Stimulated activated CD8-positive, alpha-beta memory T cell treated with anti-CD3 and anti-CD28 coated beads, Interleukin-15, amount 100 ng/mL, for 4 hours (primary cell): ENCODE measurements at places on chromosomes 1 and 21.

GRCh38 chr1:179296356-179297104 is 2.9 kb downstream of the SOAT1 start:
- no peak for DNase-seq

GRCh38 chr1:9472386-9473031 is 66.8 kb upstream of the SLC25A33 start:
- no peak for DNase-seq

DNA sequence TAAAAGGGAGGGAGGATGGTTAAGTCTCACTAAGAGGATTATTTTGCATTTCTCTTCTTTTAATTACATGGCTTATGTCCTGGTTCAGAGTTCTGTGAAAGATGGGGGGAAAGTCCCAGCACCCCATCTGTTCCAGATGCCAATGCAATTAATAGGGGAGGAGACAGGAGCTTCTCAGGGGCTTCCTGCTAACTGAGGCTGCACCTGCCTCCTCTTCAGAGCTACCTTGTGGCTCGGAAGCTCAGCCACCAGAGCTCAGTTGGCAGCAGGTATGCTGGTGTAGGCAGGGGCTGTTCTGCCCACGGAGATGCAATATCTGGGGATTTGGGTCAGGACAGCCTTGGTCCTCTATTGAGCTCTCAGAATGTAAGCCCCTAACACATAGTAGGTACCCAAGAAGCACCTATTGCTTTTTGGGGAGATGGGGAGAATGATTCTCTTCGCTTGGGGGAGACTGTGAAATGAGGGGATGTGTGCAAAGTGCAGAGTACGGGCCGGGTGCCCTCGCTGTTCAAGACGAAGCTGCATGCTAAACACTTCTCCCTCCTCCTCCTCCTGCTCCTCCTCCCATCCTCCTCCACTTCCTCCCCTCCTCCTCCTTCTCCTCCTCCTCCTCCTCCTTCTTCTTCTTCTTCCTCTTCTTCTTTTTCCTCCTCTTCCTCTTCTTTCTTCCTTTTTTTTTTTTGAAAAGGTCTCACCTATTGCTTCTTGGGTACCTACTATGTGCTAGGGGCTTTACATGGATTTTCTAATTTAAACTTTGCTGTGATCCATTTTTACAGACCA is 279.0 kb downstream of the PTPRU start:
- DNase-seq, result no peak

DNA sequence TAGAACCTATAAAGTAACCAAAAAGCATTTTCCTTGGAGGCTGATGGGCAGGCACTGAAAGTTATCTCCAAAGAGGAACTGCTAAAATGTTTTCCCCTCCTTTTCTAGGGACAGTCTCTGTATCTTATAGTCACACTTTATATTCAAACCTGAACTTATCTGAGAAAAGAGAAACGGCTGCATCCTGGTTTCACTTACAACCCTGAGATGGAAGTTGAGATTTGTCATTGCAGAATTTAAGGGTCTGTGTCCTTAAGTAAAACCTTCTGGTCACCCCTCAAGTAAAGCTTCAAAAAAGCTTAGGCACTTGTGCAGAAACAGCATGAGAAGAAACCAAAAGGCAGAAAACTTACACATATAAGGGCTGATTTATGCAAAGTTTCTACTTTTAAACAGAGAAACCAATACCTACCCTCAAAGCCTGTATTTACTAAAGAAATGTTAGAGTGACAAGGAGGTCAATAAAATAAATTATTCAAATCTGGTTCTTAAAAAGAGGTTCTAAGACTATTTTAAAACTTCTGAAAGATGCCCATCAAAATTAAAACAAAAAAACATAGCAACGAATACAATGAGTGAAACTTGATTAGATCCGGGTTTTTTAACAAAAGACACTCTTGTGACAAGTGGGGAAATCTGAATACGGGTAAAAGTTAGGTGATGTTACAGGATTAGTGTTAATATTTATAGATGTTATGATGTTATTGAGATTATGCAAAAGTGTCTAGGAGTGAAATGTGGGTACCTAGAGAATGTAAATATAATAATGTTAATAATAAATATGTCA is 9.9 kb downstream of the CD58 start:
- DNase-seq, result no peak

DNA sequence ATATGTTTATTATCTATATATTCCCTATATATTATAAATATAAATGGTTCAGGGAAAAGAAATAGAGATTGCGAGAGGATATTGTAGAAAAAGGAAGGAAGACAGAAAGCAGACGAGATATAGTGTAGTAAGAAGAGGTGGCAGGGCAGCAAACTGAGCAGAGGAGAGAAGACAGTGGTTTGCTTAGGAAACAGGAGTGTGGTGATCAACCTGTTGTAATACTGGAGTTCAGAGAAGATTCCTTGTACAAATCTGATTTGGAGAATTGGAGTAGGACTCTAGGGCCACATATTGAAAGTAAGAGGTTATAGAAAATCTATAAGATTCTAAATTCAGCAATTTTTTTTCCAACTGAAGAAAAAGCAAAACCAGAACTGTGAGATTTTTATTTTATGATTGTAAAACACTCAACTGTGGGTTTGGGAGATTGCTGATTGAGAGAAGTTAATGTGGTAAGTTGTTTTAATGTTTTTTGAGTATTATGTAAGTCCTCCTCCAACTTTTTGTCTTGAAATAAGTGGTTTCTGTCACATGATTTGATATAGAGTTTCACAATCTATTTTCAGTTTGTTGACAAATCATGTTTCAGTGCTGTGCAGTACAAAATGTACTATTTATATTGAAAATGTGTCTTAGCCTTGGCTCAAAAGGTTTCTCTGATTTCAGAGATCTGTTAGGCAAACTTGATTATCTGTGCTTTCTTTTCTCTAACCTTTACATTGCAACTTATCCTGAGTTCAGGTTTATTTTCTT is 9.6 kb upstream of the AMY2B start:
- no peak for DNase-seq

DNA sequence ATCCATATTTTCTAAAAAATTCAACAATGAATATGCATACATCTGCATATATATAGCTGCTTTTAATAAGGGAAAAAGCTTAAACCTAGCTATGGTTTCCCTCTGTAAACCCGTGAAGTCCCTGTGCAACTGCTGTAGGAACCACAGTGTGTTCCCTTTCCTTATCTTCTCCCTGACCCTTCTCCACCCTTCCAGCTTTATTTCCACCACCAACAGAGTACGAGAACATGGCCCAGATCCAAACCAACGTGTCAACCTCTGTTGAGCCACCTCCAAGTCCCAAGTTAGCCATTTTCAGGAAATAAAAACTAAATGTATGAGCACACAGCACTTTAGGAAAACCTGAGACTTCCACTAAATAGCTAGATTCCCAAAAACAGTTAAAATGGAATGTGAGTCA is 20.3 kb downstream of the SUSD4 start:
- no peak for DNase-seq

GRCh38 chr1:38113159-38113666 is 66.6 kb upstream of the POU3F1 start:
- DNase-seq, result no peak

GRCh38 chr1:54894271-54894670 is 7.3 kb upstream of the DHCR24 start:
- no peak for DNase-seq

DNA sequence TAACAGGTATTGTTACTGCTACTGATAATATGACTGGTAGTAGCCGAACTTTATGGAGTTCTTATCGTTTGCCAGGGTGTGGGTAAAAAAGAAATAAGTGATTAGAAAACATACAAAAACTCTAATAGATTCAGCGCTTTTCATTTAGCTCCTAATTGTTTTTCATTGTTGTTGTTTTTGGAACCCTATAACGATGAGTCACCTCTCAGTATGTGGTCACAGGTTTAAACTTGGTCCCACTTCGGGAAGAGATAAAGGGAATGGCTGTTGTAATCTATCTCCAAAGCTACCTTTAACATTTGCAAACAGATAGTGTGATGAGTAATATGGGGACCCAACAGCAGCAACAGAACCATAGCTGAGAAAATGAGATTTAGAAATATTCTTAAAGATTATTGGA is 62.7 kb upstream of the BCL10 start:
- no peak for DNase-seq

- no peak for DNase-seq
These were observed 78.2 kb downstream of the RNF220 start for GRCh38 chr1:44483089-44483874.

DNA sequence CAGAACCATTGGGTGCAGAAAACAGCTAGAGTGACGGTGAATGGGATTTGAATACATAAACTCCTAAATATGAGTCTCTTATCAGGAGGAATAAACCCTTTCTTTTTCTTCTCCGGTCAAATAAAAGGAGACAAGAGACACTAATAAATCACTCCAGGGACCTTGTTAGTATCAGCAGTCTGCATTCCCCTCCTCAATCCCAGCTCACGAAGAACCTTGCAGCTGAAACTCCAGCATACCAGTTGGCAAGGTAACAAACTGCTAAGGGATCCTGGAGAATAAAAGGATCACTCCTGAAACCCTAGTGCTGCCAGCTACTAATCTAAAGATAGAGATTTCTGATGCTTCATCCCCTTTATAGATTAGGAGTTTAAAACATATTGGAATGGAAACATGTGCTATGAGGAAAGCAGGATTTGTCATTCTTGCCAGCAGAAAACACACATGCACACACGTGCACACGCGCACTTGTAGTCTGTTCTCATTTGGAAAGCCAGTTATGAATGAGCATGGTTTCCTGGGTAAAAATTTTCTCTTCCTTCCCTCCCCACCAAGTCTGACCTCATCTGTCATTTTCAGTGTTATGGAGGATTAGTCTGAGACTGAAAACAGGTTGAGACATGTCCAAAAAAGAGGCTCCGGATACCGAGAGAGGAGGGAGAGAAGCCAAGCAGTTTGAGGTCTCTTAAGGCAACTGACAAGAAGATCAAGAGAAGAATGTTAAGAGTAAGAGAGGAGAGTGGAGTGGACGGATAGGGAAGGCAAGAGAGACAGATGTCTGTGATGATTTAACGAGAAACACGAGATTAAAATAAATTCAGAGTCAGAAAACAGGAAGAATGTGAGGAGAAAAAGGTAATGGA is 10.9 kb downstream of the IER5 start:
- no peak for DNase-seq

DNA sequence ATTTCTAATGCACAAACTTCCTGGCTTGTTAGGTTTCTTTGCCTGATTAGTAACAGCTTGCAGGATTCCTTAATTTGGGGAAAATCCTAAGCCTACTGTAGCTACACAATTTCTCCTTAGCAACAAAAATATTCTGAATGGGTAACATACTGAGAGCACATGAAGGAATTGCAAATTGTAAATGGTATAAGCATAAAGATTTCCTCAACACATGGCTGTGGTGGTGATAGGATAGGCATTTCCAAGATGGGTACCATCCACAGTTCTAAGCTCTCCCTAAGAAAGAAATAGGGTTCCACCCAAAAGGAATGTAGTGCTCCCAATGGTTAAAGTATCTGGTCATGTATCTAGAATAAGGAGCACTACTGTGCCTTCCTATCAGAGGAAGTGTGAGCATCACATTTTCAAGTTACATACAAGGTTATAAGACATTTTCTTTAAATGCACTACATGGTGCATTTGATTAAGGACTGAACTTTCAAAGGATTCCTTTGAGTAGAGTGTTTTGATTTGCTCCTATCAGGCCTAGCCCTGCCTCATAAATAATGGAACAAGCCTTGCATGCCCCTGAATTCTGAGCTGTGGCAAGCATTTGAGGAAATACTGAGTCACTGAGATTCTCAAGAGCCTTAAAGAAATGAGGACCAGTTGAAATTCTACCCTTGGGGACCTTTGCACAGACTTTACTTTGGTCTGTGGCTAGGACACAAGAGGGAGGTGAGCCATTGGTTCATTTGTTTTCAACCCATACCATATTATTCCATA is 286.4 kb downstream of the PTBP2 start:
- no peak for DNase-seq

GRCh38 chr1:181080556-181080955 is 7.9 kb upstream of the IER5 start:
- no peak for DNase-seq

- DNase-seq, result no peak
These were observed 16.0 kb downstream of the FNBP1L start for GRCh38 chr1:93463960-93464359.

DNA sequence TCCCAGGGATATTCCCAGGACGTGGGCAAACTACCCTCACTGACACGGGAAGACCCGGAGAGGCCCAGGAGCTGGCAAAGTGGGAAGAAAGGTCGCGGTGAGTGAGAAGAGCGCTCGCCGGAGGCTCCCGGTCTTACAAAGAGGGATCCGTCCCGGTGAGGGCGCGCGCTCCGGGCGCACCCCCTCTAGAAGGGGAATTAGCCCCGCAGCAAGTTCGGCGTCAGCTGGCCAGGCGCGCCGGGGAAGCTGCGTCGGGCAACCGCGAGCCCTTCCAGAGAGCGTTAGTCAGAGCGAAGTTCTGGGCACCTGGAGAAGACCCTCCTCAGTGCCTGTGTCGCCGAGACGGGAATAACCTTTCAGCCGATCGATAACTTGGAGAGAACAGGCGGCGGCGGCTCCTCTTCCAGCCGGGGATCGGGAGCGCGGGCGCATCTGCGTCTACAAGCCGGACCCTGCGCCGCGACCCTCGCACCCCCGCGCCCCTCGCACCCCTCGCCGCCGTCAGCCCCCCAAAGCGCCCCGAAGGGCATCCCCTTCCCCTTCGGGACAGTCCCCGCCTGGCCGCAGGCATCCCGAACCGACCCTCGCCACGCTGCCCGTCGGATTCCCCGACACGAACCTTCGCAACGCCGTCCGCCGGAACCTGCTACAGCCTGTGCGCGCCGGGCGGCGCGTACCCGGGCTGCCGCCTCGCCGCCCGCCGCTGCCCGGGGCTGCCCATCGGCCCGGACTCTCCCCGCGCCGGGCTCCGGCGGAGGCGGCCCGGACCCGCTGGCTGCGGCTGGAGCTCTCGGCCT is 485 bp downstream of the SIPA1L2 start:
- no peak for DNase-seq

GRCh38 chr1:54777431-54777830 is 13.1 kb upstream of the PARS2 start:
- DNase-seq, result no peak

DNA sequence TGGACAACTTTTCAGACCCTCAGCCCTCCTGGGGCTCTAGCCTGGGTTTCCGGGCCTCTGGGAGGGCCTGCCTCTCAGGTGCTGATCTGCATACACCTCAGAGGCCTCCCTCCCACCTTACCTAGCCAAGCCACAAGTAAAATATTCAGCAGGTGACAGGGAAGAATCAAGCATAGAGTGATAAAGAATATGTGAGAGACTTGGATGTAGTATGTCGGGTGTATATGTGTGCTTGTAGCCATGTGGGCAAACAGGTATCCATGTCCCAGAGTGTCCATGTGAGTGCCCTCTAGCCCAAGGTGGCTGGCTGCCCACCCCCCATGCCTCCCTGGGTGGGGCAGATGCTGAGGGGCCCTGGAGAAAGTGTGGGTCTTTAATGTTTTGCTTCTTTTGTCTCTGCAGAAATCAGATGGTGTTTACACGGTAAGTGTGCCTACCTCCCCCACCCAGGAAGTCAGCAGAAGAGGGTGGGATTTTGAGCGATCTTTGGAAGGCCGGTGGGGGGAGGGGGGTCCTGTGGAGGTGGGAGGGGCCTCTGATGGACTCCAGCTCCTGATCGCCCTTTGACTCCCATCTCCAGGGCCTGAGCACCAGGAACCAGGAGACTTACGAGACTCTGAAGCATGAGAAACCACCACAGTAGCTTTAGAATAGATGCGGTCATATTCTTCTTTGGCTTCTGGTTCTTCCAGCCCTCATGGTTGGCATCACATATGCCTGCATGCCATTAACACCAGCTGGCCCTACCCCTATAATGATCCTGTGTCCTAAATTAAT is 3.4 kb downstream of the FCER1G start:
- no peak for DNase-seq

GRCh38 chr1:15308621-15309027 is 61.6 kb downstream of the FHAD1 start:
- DNase-seq, result no peak

GRCh38 chr1:87062687-87063086 is 148.3 kb downstream of the HS2ST1 start:
- no peak for DNase-seq

- DNase-seq, result no peak
These were observed 183.8 kb downstream of the AJAP1 start for GRCh38 chr1:4838231-4838630.
